ENCODE measurements at places on chromosomes 11 and 22.

DNA sequence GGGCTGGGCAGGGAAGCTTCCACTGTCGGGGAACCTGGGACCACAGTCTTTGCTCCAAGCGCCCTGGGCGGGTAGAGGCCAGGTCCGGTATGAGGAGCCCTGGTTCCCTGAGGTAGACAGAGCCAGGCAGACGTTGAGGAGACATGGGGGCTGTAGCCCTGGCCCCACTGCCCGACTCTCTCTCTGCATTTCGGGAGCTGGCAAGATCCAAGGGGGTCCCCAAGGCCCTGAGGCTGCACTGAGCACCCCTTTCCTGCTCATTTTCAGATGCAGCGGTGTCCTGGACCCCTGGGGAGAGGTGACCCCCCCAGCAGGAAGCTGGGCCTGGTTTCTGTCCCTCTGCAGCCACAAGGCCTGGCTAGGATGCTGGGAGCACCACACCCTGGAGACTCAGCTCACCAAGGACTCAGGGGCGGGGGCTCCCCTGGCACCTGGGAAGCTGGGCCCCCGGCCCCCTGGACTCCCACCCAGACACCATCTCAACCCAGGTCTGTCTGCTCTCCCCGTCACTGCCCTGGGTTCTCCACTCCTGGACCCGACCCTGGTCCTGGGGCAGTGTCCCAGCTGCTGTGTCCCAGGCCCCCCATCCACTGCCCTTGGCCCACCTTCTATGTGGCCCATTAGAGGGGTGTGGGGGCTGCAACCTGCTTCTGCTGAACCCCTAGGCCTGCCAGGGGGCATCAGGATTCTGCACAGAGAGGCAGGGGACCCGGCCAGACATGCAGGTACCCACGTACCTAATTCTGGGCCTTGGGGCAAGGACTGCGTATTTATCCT, 15.0 kb upstream of the MUC6 start:
- DNase-seq: no peak

- DNase-seq: no peak
Measured at GRCh38 chr11:93542811-93543229, 371 bp downstream of the SMCO4 start.

DNA sequence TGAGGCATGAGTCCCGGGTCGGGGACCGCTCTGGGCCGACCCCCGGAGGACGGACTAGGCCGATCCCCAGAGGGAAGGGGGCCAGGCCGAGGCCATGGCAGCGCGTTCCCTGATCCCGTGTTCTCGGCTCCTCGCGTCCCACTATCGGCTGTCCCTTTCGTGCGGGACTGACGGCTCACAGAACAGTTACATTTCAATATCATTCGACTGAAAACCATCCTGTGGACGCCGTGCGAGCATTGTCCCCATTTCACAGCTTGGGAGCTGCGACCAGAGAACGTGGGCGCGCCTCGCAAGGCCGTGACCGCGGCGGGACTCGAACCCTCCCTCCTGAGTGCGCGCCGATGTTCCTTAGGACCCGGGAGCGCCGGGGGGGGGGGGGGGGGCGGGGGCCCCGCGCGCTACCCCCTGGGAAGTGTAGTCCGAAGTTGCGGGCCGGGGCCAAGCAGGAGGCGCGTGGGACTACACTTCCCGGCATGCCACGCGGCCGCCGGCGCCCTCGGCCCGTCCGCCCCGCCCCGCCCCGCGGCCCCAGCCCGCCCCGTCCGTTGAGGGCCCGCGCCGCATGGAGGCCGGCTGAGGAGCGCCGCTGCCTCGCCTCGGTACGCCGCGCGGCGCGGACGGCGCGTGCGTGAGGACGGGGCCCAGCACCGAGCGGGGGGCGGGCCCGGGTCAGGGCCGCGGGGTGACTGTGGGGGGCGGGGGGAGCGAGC, at the start of gene TRABD:
TSS of gene TRABD (plus strand) at position 539 of the 713 bp plus-strand sequence. CDS start 7,148 bp downstream, outside the sequence.
- DNase-seq: peak; percentile 87

DNA sequence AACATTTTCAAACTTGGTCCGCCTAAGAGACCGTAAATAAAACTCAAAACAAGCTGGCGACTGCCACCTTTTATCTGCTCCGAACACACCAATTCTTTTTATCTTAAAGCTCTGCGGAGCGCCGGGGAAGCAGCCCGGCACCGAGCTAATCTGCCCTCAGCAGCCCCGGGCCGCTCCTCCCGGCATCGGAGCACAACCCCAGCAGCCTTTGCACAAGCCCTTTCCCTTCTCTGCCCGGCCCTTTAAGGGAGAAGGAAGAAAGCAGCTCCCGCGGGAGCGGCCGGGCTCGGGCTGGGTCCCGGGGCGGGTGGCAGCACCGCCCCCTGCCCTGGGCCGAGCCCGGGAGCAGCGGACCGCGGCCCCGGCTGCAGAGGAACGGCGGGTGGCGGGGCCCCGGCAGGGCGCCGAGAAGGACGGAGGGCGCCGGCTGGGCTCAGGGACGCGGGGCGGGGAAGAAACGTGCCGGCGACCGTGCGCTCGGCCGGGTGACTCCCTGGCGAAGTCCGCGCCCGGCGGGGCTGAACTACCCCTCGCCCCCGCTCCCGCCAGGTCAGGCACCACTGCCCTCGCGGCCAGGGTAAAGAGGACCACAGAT, 133.6 kb upstream of the C11orf58 start:
- peak; percentile 18 for DNase-seq

GRCh38 chr11:14320020-14320419, 39.0 kb downstream of the RRAS2 start:
- no peak for DNase-seq

GRCh38 chr11:20599221-20600019, at the start of gene SLC6A5:
Gene SLC6A5, plus strand, starts transcription at chr11:20599608. Its CDS starts 65 bp downstream, at chr11:20599673.
- peak; percentile 14 for DNase-seq

DNA sequence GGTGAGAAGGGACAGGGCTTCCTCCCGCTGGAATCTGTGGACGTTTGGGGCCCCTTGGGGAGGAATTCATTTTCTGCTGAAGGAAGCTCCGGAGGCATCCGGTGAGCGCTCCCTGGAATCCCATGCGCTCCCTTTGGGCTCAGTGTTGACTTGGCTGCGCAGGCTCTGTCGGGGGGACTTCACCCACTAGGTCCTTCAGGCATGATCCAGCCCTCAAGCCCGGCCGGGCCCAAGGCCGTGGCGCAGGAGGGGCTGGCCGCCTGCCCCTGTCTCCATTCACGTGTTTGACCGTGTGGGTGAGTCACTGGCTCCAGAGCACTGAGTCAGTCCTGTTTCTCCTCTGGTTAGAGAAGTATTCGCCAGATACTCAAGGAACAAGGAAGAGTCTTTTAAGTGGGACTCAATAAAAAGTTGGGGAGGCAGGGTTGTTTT, 1.4 kb downstream of the CTTN start:
- no peak for DNase-seq

DNA sequence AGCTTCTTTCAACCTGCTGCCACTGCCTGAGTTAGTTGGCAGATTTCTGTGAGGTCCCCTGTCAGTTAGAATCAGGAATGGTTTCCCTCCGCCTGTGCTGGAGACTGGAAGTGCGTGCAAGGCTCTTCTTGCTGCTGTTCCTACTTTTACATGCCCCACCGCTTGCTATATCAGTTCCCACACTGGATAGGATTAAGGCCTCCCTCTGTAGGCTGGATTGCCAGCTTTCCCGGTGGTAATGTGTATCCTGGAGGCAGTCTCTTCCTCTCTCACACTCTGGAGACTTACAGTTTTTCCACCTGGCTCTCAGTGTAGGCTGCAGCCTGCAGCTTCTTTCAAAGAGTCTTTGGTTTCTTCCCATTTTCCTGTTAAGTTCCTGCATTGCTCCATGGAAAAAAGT, 66.5 kb downstream of the ARHGAP42 start:
- DNase-seq: no peak

- peak; percentile 41 for DNase-seq
Measured at GRCh38 chr22:38706101-38706900, 557 bp downstream of the GTPBP1 start.

DNA sequence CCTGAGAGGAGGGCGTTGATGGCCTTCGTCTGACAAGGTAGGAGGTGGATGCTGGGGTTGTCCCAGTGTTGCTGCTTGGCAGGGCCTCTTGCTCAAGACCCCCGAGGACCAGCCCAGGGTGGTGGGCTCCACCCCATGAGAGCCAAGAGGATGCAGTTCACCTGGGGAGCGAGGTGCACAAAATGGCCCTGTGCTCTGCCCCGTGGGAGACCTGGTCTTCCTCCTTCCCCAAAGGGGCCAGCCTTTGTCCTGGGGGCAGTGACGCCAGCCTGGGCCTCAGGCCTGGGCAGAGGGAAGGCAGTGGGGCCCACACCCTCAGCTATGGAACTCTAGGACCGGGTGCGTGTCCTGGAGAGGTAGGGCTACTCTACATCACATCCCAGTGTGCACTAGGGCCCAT, 1233.3 kb downstream of the TBC1D22A start:
- DNase-seq: no peak

DNA sequence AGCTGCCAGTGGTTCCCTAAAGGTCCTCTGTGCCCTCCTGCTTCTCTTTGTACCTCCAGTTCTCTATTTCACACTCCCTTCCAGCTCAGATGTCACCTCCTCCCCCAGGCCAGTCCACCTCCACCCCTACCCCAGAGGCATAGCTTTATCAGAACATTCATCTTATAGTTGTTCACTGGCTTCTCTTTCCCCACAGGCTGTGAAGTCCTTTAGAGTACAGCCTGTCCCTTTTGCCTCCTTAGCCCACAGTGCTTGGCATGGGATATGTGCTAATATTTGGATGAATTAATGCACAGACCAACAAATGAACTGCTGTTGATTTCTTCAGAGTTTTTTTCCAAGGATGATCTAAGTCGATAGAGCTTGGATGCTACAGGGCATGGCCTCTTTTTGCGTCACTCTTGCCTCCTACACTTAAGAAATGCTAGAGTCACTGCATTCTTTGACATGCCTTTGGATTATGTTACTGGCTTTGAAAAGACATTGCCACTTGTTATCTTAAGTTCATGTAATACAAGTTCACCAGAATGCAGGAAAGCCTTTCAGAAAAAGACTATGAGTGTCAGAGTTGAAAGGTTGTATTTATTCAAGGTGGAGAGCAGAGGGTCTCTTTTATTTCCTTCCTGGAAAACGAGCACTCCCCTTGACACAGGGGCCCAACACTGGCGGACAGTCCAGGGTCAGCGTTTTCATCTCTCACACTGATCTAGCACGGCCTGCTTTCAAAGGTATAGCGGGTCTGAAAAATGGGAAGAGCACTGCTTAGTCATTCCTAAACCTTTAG, 75.7 kb downstream of the PISD start:
- DNase-seq: no peak

GRCh38 chr11:13277768-13278608, at the start of gene BMAL1:
Gene BMAL1, plus strand, starts transcription at chr11:13277790. Its CDS starts 76,519 bp downstream, at chr11:13354309.
- peak; percentile 38 for DNase-seq

- no peak for DNase-seq
Measured at GRCh38 chr11:7964873-7965272, 374 bp downstream of the NLRP10 start.

DNA sequence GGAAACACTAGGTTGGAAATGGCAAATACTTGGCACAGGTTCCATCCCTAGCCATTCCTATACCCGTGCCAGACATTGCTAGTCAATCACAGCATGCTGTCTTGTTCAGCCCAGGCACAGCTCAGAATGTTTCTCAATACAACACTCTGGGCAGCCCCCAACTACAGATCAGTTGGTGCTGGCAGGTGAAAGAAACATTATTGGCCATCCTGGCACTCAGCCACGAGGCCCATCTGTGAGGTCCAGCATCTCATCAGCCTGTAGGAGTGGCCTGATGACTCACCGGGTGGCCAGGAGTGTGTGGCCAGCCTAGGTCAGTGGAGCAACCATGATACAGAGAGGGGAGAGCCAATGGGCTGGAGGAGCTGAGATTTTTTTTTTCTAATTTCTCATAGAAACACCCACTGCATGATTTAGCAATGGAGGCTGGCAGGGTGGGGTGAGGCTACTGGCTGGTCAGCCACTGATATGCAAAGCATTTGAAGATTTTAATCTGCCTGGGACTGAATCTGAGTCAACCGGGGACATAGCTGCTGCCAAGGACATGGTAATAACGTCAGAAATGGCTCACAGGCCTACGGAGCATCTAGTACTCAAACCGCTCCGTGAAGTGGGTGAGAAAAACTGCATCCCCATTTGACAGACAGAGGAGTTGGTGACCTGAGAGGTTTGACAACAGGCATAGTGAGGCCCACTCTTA, 5.4 kb downstream of the MYO18B start:
- no peak for DNase-seq

DNA sequence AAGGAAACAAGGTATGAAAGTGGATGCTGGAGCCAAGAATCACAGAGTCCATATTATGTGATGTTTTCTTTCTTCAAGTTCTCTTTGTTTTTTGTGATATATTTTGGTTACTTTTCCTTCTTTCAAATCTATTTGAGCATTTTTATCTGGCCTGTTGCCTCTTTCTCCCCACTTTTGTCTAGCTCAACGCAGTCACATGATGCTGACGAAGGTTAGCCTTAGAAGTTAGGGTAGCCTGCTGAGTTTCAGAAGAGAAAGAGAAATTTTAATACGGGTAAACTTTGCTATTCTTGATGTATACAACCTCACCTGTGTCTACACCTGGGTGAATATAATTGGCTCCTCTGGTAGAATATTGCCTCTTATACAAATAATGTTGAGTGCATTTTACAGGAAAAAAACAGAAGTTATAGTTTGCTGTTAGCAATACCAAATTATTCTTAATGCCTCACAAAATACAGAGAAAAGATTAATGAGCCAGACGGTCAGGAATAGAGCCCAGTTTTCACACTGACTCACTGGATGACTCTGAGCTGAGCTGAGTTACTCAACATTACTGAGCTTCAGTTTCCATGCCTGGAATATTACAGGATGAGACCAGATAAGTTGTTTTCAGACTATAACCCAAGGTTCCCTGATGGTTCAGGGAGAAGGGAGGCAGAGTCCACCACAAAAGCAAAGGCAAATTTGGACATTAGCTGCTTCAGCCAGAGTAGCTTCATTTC, 161.6 kb upstream of the BDNF start:
- no peak for DNase-seq

DNA sequence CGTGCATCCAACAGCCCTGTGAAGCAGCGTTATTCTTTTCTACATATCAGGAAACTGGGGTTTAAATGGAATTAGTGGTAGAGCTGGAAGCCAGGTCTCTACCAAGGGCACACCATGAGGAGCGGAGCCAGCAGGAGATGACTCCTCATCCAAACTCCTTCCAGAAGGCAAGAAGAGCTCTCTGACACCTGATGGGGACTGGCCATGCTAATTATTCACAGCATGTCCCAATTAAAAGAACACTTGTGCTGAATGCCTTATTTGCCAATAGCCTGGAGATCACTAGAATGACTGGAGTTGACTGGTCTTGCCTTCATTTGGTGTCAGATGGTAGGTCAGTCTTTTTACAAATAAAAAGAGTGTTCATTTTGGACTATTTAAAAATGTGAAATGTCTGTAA, 32.9 kb upstream of the SLN start:
- DNase-seq: no peak

DNA sequence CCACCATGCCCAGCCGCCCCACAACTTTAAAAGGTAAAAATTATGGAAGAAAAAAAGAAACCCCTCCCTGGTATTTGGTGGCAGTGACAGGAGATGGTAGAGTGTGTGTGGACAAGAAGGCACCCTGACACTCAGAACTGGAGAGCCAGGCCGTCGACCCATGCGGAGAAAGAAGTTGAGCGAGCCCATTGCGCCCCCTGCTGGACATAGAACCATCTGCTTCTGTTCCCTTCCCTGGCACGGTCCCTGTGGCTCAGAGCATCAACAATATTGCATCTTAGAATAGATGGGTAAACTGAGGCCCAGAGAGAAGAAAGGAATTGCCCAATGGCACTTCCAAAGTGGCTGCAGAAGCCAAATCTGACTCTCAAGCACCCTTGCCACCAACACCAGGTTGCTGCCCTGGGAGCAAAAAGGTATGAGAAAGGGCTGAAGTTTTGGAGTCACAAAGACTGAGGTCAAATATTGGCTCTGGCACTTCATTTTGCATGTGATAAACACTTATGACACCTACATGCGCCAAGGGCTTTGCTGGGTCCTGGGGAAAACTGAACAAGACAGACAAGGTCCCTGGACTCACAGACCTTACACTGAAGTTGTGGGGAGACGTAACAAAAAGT, 8.6 kb downstream of the MRPL11 start:
- DNase-seq: peak; percentile 66
